ENCODE measurements at places on chromosomes 3 and 15.

GRCh38 chr3:44111482-44111881, 130.2 kb upstream of the TOPAZ1 start:
- no peak for DNase-seq

DNA sequence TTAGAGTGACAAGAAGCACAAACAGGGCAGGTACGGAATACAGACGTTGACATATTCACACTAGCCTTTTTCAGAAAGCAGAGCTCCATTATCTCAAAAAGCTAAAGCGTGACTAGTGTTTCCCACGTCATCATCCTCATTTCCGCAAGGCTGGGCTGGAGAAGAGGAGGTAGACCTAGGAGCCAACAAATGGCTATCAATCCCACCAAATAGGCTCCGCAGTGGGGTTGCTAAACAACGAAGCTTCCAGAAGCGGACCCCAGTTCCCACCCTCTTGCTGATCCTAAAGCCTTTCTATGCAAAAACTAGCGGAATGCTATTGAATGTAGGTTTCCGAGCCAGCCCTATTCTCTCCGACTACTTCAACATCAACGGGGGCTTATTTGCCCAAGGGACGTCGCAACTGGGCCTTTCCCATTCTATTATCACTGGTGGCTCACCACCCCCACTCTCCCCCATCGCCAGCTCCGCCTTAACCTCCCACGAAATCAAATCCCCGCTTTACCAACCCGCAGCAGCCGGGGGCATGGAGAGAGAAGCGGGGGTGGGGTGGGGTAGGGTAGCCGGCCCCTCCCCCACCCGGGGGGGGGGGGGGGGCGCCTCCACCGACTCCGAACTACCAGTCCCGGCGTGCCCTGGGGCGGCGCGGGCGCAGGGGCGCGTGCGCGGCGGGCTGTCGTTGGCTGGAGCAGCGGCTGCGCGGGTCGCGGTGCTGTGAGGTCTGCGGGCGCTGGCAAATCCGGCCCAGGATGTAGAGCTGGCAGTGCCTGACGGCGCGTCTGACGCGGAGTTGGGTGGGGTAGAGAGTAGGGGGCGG, at the start of gene MORF4L1:
Gene MORF4L1 (plus strand): TSS at position 736 of the 817 bp plus-strand sequence. CDS start 128 bp downstream, outside the sequence.
- DNase-seq: peak; percentile 58

GRCh38 chr3:125022206-125022605, 33.6 kb downstream of the HEG1 start:
- no peak for DNase-seq

DNA sequence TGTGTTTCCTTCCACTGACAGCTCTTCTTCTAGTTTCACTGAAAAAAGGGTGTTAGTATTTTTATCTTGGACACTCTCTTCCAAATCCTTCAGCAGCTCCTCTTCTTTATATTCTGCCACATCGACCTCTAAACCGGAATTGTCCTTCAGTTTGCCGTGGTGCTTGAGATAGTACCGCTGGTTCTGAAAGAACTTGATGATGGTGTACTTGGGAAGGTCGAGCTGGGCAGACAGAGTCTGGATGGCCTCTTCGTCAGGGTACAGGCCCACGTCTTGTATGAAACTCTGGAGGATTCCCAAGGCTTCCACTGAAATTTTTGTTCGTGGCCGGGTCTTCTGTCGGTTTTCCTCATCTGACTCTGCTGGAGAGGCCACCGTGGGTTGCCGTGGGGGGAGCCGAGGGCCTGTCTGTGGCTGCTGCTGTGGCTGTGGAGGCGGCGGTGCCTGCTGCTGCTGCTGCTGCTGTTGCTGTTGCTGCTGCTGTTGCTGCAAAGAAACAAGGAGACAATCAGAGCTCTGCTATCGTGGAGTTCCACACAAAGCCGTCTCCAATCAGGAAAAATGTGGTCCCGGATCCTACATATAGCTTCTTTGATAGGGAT, 75.8 kb downstream of the SATB1 start:
- no peak for DNase-seq

DNA sequence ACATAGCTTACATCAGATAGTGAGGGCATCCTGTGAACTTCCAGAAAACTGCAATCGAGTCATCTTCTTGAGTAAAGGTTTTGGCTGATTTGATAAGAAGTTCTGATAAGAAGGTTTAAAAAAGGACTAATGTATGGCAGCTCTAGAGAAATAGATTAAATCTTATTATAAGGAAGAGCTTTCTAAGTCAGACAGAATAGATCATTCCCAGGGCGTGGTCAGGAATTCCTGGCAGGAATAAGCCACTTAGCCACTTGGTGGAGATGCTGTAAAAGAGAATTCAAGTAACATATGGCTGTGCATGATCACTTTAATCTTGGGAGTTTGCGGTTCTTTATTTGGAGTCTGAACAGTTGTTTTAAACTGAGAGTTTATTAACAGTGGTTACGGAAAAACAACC, 17.4 kb downstream of the PGBD4 start:
- no peak for DNase-seq

DNA sequence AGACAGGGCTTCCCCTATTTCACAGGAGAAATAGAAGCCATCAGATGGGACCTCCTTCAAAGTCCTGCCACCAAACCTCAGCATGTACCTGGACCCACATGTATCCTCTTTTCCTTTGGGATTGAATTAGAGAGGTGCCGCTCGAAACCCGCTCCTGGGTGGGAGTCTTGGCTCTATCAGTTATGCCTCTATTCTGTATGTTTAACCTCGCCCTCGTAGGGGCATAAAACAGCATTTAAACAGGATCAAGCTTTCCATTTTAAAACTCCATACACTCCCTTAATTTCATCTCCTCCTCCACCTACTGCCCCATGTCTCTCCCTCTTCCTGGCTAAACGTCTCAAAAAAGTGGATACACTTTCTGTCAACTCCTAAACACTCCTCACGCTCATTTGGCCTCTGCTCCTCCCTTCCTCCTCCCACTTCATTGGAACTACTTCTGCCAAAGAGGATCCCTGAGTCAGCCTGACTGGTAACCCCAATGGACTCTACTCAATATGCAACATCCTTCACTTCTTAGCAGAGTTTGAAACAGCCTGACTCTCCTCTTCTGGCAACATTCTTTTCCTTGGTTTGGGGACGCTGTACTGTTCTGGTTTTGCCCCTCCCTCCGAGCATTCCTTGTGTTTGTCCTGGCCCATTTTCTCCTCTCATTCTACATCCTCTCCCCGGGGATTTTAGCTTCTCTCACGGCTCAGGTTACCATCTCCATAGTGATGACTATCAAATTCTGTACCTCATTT, 23.0 kb upstream of the MUC20 start:
- no peak for DNase-seq

- DNase-seq: no peak
These were observed 4.7 kb upstream of the CLASP2 start for GRCh38 chr3:33722626-33723370.

DNA sequence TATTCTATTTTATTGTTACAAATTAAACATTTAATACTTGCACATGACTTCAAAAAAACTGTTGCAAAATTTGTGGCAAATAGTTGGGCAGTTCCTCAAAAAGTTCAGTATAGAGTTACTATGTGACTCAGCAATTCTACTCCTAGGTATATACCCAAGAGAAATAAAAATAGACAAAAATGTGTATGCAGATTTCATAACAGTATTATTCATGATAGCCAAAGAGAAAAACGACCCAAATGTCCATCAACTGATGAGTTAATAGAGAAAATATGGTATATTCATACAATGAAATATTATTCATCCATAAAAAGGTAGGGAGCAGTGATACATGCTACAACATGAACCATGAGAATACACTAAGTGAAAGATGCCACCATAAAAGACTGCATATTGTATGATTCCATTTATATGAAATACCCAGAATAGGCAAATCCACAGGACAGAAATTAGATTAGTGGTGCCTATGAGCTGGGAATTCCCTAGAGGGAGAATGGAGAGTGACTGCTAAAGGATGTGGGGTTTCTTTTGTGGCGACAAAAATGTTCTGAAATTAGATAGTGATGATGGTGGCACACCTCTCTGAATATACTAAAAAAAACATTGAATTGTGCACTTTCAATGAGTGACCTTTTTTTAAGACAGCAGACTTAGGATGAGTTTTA, 31.6 kb upstream of the CLASP2 start:
- DNase-seq: no peak

DNA sequence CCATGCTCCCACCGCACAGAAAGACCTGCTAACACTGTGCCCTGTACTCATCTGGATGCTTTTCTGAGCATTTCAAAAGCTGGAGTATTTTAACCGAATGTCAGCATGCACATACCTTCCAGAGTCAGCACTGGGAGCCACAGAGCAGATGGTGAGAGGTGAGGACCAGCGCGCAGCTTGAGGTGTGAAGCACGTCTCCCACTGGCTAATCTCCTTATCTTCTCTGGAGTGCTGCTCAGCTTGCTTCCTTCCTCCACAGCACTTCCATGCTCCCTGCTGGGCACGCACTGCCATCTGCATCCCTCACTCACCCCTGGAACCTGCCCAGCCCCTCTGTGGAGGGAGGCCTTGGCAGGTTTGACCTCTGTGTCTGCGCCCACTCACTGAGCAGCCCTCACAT, at the start of gene GNB5:
Gene GNB5 (minus strand): TSS at position 186 of the 400 bp plus-strand sequence. CDS start 6,716 bp downstream, outside the sequence.
- no peak for DNase-seq

- DNase-seq: no peak
These were observed 80.3 kb downstream of the STAG1 start for GRCh38 chr3:136671921-136672320.

GRCh38 chr3:138452436-138452835, 18.0 kb downstream of the ESYT3 start:
- DNase-seq: no peak

DNA sequence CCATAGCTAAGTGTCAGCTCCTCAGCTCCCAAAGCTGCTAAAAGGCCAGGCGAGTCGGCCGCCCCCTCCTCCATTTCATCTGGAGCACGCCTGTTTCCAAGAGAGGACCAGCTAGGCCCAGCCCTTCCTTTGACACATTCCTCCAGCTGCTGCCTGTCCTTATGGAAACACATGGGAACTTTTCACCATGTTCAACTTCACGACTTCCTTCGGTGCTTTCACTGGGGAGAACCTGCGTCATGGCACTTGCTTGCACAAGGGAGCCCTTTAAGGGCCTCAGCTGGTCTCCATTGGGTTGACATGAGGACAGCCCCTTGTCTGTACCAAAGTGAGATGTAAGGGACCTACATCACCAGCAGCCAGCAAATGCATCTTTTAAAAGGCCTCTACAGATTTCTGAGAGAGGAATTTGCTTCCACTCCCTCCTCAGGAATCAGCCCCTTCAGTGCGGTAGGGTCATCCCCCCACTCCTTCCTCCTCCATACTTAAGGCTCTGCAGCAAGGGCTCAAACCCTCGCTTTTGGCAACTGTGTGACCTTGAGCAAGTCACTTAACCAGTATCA, 2.1 kb downstream of the MAGI1 start:
- DNase-seq: no peak

GRCh38 chr3:38158472-38158871, 6.9 kb upstream of the OXSR1 start:
- DNase-seq: no peak

DNA sequence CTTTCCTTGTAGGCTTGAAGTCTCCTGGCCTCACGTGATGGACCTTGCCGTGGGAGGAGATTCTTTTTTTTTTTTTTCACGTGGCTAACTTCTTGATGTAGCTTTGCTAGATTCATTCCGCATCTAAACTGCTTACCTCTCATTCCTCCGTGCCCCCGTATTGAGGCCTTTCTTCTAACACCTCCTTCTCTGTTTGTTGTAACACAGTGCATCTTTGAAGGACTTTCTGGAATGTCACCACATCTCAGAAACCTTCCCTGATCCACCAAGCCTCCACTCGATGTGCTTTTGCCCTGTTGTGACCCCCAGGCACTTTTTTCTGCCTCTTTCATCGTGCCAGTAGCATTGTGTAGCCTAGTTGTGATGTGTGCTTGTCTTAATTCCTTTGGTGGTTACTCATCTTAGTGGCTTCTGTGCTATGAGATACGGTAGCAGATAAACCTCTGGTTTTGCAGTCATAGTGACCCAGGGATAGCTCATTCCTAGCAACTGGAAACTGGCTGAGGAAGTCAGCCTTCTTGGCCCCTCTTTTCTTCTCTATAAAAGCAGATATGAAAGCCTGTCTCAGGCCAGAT, 1.6 kb upstream of the BNC1 start:
- no peak for DNase-seq

GRCh38 chr3:117665296-117665695, 955.7 kb downstream of the TUSC7 start:
- peak; percentile 51 for DNase-seq

All from NCI-H2081 treated with DMSO at 0.1 percent for 48 hours (cell line).